Occipital lobe (tissue), 3 donors: ENCODE measurements at places on chromosomes 1 and 21.

- DNase-seq: no peak
Measured at GRCh38 chr21:33966324-33966949, 50.8 kb upstream of the ATP5PO start.

GRCh38 chr1:107459204-107459904 lies 318.5 kb downstream of the NTNG1 start:
- DNase-seq: no peak

DNA sequence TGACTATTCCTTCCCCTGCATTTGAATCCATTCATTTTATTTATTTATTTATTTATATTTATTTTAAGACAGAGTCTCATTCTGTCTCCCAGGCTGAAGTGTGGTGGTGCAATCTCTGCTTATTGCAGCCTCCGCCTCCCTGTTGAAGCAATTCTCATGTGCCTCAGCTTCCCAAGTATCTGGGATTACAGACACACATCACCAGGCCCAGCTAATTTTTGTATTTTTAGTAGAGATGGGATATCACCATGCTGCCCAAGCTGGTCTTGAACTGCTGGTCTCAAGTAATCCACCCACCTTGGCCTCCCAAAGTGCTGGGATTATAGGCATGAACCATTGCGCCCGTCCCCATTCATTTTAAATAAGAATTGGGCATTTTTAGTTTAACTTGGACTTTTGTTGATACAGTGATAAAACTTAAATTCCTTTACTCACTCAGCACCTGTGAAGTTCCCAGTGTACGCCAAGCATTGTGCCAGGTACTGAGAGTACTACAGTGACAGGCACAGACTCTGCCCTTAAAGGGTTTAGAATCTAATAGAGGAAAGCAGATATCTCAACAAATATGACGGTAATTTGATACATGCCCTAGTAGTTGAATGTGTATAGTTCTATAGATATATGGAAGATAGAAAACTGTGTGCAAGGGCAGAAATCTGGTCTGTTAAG lies 90.5 kb downstream of the PTPRC start:
- DNase-seq: no peak

GRCh38 chr1:98669355-98670296 lies 8.1 kb downstream of the SNX7 start:
- no peak for DNase-seq

GRCh38 chr1:96840396-96840795 lies 118.8 kb downstream of the PTBP2 start:
- no peak for DNase-seq

- no peak for DNase-seq
Measured at GRCh38 chr1:103937763-103938357, 188.2 kb downstream of the AMY1C start.

DNA sequence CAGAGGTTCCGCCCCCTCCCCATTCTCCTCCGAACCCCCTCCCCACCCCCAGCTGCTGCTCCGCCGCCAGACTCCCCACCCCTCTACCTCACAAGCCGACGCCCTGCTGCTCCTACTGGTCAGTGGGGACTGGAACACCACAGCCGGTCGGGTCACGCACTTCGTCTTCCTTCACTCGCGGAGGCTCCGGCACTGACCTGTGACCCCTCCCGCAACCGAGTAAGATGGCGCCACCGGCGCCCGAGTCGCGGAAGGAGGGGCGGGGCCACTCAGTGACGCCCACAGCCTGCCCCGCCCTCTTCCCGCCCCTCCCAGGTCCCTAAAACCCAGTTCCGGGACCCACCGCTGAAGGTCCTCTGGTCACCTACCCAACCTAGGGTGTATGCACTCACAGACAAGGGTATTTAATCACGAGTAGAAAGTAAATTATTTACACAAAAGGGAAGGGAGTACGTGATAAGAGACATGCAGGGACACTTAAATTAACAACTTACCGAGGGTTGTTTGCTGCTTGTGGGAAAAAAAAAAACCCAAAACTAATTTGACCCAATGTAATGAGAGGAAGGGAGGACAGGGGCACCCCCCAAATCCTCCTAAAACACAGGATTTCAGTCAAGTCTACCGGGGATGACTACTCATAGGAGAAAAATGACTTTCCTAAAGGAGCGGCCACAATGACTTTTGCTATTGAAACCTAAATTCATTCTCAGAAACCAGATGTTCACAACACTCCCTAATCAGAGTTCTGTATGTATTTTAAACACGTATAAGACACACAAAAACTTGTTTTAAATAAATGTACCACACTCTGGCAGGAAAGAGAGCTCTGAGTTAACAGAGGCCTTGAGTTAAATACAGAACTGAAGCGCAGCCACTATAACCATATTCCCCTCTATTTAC lies at the start of gene RIT1:
TSS of gene RIT1 (minus strand) at position 194 of the 900 bp plus-strand sequence. CDS start 588 bp downstream, outside the sequence.
- DNase-seq: peak; percentile 59
